ENCODE measurements at places on chromosomes 1 and 21.

GRCh38 chr21:38850277-38850951, 44.7 kb downstream of the ETS2 start:
- no peak for DNase-seq

DNA sequence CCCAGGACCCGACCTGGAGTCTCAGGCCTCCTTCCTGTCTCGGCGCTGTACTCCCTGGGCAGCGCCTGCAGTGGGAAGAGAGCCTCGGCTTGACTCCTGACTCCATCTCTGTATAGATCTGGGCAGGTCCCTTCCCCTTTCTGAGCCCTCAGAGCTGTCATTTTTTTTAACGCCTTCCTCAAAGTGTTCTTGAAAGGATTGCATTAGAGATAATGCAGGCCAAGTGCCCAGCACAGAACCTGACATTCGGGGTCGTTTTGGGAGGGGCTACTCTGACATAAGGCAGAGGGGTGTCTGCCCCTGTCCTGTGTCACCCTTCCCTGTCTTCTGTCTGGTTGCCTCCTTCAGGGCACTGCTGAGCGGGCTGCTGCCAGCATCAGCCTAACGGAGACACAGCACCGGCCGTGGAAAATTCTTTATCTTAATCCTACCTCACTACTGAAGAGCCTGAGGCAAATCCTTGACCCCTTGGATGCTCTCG, 271.6 kb downstream of the TRABD2B start:
- no peak for DNase-seq

DNA sequence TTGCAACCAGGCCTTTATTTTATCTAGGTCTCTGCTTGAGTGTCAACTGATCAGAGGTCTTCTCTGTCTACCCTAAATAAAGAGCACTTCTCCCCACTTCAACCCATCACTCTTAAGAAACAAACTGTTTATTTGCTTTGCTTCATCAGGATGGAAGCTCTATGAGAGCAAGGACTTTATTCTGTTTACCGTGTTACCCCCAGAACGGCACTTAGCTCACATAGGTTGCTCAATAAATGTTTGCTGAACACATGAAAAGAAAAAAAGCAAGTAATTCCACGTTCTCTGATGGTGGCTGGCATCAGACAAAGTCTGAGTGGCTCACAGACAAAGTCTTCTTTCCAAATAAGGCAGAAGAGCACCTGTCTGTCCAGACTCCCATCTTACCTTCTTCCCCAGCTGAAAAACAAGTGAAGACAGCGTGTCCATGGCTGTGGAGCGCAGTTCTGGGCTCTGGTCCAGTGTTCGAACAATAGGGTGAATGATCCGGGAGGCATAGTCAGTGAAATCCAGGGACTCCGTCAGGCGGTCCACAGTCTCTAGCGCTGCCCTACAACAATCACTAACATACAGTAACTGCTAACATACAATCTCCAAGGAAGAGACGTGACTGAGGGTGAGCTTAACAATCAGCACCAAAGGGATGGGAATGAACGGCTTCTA, 22.9 kb downstream of the ANGPTL7 start:
- no peak for DNase-seq

- DNase-seq, result no peak
Observed at GRCh38 chr1:76857973-76858372, 9.3 kb upstream of the ST6GALNAC5 start.

DNA sequence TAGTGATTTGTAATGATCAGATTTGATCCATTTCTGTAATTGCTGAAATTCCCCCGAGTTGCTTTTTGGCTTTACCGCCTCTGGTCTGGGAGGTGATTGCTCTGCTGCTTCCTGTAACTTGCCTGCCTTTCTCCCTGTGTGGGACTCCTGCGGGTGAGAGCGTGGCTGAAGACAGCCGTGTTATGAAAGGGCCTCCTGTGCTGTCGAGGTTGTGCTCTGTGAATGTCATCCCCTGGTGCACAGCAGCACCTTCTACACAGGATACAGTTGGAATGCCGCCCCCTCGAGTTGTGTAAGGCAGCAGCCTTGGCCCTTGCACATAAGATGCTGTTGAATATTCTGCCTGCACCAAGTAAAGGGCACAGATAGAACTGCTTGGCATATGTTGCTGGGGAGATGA, 5.9 kb downstream of the SOD1 start:
- DNase-seq, result no peak

DNA sequence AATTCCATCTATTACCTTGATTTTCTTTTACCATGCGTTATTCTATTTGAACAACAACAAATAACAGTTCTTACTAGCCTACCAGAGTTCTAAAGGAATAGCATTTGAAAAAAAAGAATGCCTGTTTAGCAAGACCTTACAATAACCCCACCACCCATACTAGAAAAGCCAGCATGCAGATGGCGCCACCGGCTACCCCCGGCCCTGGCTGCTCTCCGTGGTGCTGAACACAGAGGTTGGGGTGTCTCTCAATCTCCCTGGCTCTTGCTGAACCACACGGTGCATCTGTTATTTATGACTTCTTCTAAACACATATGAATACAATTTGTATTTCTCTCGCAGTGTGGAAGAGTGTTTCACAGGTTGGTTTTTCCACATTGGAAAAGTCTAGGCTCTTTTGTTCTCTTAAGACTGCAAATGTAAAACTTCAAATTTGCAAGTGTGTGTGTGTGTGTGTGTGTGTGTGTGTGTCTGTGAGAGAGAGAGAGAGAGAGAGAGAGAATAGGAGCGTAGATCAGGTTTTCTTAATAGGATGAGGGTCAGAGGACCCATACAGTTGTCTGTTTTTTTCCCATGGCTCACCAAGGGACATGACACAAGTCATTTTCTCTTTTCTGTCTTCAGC, 13.6 kb downstream of the GRIK3 start:
- no peak for DNase-seq

- peak; percentile 22 for DNase-seq
Observed at GRCh38 chr1:100538913-100539835, 1.2 kb downstream of the GPR88 start.

DNA sequence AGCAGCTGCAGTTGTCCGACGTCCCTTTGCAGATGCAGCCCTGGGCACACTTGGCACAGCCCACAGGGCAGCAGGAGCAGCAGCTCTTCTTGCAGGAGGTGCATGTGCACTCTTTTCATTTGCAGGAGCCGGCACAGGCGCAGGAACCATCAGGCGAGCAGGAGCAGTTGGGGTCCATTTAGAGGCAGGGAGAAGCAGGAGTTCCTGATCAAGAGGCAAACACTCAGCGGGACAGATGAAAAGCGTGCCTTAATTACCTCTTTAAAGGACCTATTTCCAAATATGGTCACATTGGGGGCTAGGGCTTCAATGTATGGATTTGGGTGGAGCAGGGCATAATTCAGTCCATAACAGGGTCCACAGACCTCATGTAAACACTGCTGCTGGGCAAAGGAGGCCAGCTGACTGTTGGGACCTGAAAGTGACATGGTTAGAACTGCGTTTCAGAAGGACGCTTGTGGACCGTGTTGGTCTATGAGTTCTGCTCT, 4.3 kb upstream of the CPLANE2 start:
- no peak for DNase-seq

DNA sequence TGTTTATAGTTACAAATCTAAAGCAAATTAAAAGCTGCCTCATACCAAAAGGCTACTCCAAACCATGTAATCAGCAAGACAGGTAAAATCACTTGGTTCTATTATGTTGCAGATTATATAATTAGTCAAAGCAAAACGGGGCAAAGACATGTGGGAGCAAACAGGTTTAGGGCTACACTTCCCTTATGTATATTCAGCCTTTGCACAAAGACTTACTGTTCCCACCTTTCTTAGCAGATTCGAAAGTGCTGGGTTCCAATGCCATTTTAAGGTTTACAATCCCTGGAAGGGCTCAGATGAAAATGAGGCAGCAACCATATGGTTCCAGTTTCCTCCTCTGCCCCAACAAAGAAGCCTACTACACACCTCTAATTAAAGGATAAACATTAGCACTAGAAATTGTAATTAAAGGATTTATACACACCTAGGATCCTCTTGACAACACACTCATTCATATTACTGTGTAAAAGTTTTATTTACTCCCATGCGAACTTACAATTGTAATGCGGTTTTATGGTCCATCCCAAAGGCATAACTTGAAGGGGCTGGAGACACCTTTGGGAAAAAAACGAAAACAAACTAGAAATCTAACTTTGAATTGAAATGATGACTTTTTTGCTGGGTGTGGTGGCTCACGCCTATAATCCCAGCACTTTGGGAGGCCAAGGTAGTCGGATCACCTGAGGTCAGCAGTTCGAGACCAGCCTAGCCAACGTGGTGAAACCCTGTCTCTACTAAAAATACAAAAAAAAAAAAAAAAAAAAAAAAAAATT, 117.3 kb upstream of the PKN2 start:
- DNase-seq, result no peak

DNA sequence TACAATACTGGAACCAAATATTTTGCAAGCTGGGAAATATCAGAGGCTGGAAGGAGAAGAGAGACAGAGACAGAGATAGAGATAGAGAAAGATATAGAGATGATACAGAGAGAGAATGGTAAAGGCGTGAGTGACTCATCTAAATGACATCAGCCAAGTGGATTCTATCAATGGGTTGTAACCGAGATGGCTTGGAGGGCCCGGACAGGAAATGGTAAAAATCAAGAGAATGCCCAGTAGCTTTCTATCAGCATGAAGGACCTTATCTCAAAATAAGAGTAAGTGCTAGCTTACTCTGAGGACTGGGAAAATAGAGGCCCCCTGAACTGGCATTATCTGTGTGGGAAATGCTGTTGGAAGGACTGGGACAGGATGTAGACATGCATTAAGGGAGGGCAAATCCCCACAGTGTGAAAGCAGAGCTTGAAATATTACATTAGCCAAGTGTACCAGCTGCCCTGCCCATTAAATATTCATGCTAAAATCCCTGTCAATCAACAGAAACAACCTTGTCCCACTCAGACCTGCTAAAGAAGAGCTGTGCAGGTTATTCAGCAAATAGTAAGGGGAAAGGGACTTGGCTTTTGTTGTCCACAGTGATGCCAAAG, 76.6 kb upstream of the ZNF644 start:
- DNase-seq, result no peak

DNA sequence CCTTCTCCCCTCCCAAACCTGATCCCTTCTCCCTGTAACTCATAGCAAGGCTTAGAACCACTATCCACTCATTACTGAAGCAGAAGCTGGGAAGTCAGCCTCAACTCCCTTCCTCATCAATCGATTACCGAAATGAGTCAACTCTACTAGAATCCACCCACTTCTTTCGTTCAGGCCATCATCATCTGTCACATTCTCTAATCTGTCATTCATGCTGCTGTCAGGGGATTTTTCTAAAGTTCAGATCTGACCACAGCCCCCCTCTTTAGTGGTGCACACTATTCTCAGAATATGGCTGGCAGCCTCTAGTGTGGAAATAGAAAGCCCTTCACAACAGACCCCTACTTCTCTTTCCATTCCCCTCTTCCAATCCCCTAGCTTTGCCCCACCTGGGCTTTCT, 5.1 kb downstream of the NT5C1A start:
- peak; percentile 29 for DNase-seq

GRCh38 chr1:110123224-110123623, 11.0 kb downstream of the UBL4B start:
- DNase-seq, result no peak

- DNase-seq, result no peak
Observed at GRCh38 chr1:234486858-234487840, 8.2 kb upstream of the TARBP1 start.
